Central memory CD8-positive, alpha-beta T cell (primary cell): ENCODE measurements at places on chromosomes 3 and 15.

DNA sequence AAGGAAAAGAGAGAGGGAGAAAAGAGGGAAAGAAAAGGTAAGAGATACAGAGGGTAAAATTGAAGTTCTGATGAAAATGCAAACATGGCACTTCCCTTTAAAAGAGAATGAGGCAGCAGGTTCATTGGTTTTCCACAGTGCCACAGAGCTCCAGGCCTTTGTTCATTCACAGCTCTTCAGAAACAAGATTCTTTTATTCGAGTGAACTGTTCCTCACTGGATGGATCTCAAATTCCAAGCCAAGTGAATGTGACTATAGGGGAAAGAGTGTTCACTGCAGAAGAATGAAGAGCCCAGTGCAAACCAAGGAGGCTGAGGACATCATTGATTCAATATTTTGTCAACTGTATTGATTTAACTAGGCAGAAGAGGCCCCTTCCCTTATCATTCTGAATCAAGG, 280.3 kb upstream of the PROK2 start:
- H3K36me3 ChIP-seq, result no peaks in the 10 kb centered on the region
- H3K4me1 ChIP-seq, result no peaks in the 10 kb centered on the region
- H3K27me3 ChIP-seq, result peaks cover 22% of the 10 kb centered on the region

- H3K4me1 ChIP-seq, result no peaks in the 10 kb centered on the region
- H3K27ac ChIP-seq, result no peak overlapping the region
- no peak for DNase-seq
- H3K36me3 ChIP-seq, result no peaks in the 10 kb centered on the region
- no peak overlapping the region for H3K4me3 ChIP-seq
- no peaks in the 10 kb centered on the region for H3K27me3 ChIP-seq
These were observed 211.4 kb downstream of the IL5RA start for GRCh38 chr3:2898591-2899353.

DNA sequence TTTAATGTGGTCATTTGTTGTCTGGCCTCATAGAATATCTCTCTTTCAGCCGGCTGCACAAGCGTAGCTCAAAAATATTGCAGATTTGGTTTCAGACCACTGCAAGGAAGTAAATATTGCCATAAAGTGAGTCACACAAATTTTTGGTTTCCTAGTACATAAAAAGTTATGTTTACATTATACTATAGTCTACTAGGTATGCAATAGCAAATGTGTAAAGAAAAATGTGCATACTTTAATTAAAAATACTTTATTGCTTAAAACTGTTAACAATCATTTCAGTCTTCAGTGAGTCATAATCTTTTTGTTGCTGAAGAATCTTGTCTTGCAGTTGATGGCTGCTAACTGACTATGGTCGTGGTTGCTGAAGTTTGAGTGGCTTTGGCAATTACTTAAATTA, 425.1 kb upstream of the ROBO1 start:
- DNase-seq, result no peak
- no peaks in the 10 kb centered on the region for H3K4me1 ChIP-seq
- no peak overlapping the region for H3K4me3 ChIP-seq

DNA sequence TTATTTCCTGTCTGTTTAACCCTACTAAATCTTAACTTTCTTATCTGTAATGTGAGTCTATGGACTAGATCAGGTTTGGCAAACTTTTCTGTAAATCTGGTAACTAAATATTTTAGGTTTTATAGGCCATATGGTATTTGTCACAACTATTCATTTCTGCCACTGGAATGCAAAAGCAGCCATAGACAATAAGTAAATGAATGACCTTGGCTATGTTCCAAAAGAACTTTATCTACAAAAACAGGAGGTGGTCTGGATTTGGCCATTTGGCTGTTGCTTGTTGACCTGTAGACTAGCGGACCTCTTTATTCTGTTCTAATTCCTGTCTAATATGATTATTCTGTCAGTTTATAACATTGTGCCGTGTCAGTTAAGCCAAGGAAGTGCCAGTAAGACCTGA, 314.2 kb downstream of the LPP start:
- H3K4me3 ChIP-seq, result no peak overlapping the region
- H3K27ac ChIP-seq, result no peak overlapping the region
- no peaks in the 10 kb centered on the region for H3K27me3 ChIP-seq
- H3K4me1 ChIP-seq, result peaks cover 7% of the 10 kb centered on the region
- H3K36me3 ChIP-seq, result peaks cover 1% of the 10 kb centered on the region

DNA sequence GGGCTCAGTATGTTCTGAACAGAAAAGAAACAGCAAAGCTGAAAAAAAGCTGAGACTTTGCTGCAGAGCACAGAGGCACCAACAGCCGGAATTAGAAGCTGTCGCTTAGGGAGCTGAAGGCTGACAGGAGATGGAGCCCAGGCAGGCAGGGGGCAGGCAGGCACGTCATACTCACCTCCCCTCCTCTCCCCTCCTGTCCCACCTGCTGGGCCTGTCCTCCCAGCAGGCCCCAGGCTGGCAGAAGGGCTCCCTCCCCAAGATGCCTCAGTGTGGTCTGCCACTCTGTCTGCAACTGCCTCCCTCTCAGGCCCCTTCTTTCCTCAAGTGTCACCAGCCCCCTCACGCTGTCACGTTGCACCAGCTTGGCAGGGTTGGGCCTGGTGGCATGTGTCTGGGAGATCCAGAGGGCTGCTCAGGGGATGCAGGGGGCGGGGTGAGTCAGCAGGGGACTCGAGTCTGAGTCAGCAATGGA, 3.2 kb upstream of the ANKRD63 start:
- no peaks in the 10 kb centered on the region for H3K4me1 ChIP-seq
- peaks cover 3% of the 10 kb centered on the region for H3K36me3 ChIP-seq
- no peak overlapping the region for H3K27ac ChIP-seq
- H3K4me3 ChIP-seq, result no peak overlapping the region
- no peak for DNase-seq
